Stimulated activated naive CD4-positive, alpha-beta T cell treated with Interleukin-2 at 50 U/mL for 16 hours (primary cell): ENCODE measurements at places on chromosomes 2 and 18.
A peak's percentile ranks its signal among the peaks of the same experiment; 100 is the strongest.

- no peak for DNase-seq
Observed at GRCh38 chr2:69994166-69994565, 32.7 kb upstream of the ASPRV1 start.

GRCh38 chr2:201668402-201668910 is 25.2 kb upstream of the TMEM237 start:
- no peak for DNase-seq

DNA sequence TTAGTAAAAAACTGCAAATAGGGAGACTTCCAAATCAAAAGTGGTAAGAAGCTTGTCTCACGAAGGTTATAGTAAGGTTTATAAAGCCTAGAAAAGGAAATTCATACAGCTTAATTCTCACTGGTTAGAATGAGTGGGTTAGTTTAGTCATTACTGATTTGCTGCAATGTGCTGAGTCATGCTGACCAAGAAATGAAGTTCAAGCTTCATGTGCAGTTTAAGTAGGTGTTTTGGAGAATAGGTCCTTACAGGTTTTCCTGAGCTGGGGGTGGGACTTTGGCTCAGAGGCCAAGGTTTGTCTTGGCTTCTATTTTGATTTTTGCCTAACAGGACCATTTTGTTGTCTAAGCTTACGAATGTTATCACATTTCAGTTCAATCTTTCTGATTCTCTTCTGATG is 15.1 kb downstream of the CLIP4 start:
- peak; percentile 32 for DNase-seq

- DNase-seq = no peak
Observed at GRCh38 chr2:207506426-207506825, 23.3 kb upstream of the CREB1 start.

DNA sequence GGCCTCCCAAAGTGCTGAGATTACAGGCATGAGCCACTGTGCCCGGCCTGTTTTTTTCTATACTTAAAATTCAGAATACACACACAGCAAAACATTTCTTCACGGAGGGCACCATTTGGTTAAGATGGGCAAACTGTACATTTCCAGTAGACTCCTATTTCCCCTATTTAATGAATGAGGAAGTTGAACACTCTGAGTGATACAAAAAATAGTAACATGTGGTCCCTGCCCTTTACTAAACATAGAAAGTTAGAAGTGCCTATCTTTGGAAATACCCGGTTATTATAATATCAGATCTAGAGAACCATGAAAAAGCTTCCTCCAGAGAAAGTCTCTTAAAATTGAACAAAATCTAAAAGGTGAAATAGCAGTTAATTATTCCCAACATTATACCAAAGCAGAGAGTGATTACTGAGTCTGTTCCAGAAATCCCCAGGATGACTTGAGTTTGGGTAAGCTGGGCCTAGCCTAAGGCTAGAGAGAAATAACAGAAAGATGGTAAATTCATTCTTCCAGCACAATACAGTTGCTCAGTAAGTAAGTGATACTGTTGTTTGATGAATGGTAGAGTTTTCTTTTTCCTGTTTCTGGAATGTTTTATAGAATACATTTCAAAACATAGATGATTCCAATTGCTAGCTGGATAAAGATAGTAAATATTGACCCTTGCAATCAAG is 23.3 kb upstream of the RMC1 start:
- no peak for DNase-seq

GRCh38 chr2:186891185-186891621 is 42.2 kb upstream of the ZSWIM2 start:
- DNase-seq = no peak

DNA sequence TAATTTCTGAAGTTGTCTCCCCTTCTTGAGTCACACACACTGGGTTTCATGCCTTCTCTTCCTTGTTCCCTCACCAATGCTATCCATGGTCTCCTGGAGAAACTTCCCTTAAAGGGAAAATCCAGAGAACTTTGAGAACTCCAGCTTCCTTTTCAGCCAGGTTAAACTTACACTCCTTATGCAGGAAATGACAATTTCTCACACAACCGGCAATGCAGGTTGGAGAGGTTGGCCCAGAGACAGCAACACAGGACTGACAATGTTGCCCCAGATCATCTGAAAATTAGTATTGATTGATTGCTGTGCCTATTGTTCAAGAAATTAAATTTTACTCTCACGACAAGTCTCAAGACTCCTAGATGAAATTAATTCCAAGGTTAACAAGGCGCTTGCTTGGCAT is 292.2 kb downstream of the NYAP2 start:
- DNase-seq = no peak

DNA sequence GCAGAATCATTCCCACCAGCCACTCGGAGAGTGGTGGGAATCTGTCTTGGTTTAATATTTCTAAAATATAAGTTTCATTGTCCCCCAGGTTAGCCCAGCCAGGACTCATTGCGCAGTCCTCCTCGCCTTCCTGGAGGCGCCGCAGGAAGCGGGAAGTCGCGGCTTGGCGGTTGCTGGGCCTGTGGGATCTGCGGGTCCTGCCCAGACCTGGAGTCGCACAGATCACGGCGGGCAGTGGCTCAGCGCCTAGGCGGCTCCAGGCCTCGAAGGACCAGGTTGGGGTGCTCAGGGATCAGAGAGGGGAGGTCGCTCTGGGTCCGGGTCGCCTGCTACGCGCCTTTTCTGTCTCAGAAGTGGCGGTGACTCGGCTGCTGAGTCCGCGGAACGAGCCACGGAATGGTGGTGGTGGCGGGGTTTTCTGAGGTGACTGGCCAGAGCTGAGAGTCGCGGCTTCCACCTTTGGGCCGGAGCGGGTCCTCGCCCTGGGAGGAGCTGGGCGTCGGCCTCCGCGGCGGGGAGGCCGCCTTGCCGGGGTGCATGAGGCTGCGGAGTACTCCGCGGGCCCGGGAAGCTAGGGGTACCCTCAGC is 2.6 kb downstream of the HOXD3 start:
- DNase-seq = no peak

- DNase-seq = no peak
Observed at GRCh38 chr2:238924796-238925195, 76.9 kb downstream of the TWIST2 start.

DNA sequence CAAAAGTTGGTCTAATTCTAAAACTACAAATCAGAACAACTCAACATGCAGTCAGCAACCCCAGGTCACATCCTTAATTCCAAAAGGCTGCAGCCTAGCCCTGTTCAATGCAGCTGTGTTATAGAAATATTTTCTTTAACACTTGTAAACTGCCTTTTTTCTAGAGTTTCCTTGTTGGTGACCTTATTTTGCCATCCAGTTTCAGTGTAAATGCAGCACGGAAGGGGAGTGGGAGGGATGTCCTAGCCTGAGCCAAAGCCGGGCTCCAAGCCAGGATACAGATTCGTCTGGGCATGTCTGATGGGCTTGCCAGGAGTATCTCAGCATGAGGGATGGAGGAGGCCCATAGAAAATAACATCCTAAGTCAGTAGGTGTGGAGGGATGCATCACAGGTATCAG is 17.7 kb upstream of the SP3 start:
- no peak for DNase-seq

DNA sequence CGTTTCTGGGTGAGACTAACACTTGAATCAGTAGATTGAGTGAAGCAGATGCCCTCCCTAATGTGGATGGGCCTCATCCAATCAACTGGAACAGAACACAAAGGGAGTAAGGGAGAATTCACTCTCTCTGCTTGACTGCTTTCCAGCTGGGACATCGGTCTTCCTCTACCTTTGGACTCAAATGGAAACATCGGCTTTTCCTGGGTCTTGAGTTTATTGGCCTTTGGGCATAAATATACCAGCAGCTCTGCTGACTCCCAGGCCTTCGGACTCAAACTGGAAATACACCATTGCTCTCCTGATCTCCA is 311.6 kb downstream of the STK39 start:
- DNase-seq = no peak

GRCh38 chr2:235468978-235469655 is 24.7 kb upstream of the AGAP1 start:
- DNase-seq = no peak

GRCh38 chr18:22552899-22553460 is 135.3 kb upstream of the CTAGE1 start:
- no peak for DNase-seq

GRCh38 chr2:154603682-154604081 is 94.8 kb upstream of the KCNJ3 start:
- DNase-seq = no peak

DNA sequence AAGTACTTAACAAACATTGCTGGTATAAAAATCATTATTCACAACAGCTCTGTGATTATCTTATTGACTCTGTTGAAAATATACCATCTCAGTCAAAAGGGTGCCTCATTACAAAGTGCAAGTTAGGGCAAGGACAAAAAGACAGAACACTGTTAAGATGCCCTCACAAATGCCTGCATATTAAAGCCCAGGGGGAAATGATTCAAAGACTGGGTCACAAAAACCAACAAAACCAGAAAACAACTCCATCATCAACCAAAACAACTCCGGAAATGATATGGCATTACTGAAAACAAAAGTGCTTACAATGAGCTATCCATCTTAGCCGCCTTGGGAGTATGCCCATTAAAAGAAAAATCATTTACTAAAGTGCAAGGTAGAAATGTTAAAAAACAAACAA is 9.9 kb downstream of the PLA2R1 start:
- no peak for DNase-seq

DNA sequence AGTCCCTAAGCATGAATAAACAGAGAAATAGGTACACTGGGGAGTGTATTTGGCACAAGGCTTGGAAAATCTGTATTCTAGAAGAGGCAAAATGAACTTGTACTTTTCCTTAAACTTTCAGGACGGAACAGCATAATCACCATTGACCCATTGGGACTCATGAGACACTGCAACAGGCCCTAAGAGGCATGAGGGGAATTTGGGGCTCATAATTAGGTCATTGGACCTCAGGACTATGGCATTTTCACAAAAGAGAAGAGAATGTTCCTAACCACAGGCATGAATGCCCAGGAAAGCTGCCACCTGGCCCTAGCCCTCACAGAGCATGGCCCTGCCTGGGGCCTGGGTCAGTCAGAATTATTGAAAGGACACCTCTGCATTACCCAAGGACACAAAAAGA is 67.9 kb upstream of the PIK3C3 start:
- no peak for DNase-seq

DNA sequence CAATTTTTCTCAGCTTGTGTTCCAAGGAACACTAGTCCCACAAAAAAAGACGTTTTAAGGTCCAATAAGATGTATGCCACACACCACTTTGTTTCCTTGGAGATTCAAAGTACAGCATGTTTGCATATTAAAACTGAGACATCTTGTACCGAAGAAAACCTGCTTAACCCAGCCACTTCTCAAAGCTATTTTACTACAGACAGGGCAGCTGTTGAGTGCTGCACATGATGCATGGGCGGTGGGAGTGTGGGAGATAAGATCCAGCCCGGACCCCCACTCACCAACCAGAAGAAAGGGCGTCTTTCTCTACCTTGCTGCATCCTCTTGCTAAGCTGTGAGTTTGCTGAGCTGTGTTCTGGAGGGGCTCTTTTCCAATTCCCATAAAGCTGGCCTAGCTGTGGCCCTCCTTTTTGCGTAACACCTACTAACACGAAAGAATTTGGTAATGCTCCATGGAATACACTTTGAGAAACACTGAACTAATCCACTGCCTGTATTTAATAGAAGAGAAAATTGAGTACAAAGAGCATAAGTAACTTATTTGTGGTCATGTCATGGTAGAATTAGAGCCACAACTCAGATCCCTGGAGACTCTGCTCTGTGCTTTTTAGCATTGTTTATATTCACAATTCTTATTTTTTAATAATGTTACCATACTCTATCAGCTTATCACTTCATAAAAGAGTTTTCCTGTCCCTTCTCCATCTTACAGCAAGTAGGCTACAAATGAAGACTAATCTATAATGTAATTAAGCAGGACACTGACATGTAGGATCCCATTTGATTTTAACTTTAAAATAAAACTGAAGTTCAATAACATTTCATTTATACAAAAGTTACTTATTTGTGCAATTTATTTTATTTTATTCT is 90.0 kb downstream of the PLEKHM3 start:
- DNase-seq = no peak

DNA sequence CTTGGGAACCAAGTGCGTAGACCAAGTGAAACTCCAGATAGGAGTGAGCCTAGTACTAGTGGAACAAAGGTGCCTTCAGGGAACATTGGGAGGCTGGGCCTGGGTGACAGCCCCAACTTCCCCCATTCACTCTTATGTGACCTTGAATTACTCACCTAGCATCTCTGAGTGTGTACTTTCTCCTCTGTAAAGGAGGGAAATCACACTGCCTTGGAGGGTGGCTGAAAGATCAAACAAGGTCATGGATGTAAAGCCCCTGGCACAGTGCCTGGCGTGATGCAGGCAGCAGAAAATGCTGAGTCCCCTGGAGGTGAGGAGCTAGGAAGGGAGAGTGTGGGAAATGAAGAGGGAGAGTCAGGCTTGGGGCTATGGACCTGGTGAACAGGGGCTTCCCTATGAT is 45.9 kb downstream of the MARCO start:
- no peak for DNase-seq

DNA sequence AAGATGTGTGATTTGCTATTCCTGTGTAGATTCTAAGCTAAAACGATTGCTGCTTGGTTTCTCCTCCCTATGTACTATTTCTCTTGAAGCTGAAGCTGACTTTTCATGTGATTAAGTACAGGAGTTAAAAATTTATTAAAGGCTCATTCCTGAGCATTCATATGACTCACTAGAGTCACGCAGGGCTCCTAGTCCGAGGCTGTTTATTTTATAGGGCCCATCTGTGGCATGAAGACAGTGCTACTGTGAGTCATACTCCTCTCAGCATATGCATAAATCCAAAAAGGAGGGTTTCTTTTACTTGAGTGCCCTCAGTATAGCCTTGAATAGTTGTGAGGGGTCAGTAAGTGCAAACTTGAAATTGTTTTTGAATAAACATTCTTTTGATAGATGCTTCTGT is 378.8 kb downstream of the PTPRM start:
- DNase-seq = no peak

- no peak for DNase-seq
Observed at GRCh38 chr2:138615257-138615656, 113.7 kb downstream of the SPOPL start.

DNA sequence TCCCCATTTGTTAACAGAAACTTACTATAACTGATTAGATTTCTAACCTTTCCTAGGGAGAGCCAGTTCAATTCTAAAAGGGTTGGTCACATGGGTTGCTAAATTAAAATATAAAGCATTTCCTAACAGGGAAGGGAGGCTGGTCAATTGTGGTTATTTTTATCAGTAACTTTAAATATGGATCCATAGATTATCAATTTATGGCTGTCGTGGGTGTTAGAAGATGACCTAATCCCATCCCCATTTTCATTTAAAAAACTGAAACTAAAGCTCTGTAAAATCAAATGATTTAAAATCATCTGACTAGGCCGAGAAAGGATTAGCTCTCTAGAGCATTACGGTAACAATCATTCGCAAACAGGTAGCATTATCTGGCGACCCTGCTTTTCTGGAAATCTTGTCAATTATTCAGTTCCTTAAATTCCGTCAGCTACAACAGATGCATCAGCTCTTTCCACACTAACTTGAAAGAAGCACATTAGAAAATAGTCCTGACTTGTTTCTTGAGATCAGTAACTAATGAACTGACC is 953 bp upstream of the HNRNPA3 start:
- no peak for DNase-seq

- no peak for DNase-seq
Observed at GRCh38 chr2:213846856-213847255, 562.6 kb downstream of the SPAG16 start.

- no peak for DNase-seq
Observed at GRCh38 chr2:86632672-86633071, 9.0 kb upstream of the RNF103 start.
